ENCODE measurements at places on chromosomes 12 and 14.

DNA sequence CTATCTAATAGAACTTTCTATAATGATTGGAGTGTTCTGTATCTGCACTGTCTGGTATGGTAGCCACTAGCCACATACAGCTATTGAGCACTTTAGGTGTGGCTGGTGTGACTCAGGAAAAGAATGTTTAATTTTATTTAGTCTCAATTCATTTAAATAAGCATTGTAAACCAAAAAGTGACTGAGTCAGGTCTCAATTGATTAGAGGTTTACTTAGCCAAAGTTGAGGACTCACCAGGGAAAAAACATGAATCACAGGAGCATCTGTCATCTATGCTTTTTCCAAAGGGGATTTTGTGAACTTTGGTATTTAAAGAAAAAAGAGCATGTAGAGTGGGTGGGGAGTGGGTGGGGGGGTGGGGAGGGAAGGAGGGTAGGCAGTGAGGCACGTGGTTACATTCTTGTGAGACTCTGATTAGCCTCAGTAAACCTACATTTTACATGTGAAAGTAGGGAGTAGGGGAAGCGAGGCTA, 473.1 kb downstream of the ATP23 start:
- no peak for DNase-seq

GRCh38 chr14:69766984-69767368, at the start of gene SRSF5:
SRSF5 (plus strand) TSS chr14:69767142; CDS start chr14:69768157, 1,015 bp downstream.
- DNase-seq = peak; percentile 98

GRCh38 chr12:124856132-124856841, 7.4 kb downstream of the SCARB1 start:
- no peak for DNase-seq

DNA sequence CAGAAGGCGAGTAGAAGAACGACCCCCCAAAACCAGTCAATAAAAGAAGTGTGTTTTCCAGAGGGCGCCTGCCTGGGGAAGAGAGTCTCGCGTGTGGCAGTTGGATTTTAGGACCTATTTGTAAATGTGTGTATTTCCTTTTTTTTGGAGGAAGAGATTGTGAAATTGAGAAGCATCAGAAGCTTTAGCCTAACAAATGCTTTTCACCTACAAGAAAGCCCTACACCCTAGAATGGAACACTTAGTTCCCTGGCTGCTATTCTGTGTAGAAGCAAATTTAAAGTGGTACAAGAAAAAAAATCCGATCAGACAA, 1.3 kb downstream of the RCOR1 start:
- DNase-seq = no peak

DNA sequence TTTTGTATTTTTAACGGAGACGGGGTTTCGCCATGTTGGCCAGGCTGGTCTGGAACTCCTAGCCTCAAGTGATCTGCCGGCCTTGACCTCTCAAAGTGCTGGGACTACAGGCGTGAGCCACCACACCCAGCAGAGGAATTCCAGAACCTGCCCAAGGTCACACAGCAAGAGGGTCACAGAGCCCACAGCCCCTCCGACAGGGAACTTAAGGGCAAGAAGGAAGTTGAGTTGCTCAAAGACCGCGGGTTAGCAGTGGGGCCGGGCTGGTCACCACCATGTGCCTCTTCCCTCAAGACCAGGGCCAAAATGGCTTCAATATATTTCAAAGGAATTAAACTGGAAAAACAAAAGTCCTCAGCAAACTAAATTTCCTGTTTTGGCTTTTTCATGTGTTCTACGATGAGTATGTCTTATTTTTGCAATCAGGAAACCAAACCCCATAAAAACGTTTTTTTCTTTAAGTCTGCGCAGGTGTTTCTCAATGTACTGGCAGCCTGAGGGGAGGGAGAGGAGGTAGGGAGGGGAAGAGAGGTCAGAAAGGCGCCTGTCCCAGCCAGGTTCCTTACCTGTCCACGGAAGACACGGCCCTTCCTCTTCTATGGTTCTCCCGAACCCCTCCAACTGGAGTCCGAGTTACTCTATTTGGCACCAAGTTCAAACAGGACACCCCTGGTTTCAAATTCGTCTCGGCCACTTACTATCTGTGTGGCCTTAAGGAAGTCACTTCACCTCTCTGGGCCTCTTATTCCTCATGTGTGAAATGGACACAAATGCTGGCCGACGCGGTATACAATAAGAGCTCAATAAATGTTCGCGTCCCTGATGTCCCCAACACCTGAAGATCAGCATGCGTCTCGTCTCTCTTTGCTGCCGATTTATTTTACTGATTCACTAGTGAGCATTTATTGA, 778 bp downstream of the SLC8B1 start:
- no peak for DNase-seq

- DNase-seq = no peak
Measured at GRCh38 chr14:62665286-62665685, 380.0 kb downstream of the KCNH5 start.

DNA sequence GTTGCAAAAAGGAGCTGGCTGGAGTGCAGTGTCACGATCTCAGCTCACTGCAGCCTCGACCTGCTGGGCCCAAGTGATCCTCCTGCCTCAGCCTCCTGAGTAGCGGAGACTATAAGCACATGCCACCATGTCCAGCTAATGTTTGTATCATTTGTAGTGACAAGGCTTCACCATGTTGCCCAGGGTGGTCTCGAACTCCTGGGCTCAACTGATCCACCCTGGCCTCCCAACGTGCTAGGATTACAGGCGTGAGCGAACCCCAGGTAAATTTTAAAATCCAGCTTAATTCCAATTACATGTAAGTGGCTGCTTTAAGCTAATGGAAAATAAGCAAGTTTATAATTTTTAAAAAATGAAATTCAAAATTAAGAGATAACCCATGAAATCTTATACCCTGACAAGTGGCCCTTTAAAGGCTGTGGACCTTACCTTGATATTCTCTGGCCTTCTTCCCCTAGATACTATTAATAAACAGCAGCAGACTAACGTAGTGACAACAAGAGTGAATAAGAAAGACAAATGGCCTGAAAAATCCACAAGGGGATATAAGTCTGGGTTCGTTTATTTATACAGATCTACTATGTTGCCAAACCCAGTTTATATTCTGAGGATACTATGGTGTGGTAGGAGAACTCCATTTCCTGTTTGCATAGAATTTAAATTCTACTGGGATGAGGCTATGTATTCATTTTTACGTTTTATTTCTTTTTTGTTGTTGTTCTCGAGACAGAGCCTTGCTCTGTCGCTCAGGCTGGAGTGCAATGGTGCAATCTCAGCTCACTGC, 25.6 kb upstream of the SLC2A3 start:
- no peak for DNase-seq

- no peak for DNase-seq
Measured at GRCh38 chr14:56895154-56895553, 84.9 kb upstream of the OTX2 start.

- DNase-seq = no peak
Measured at GRCh38 chr12:5066251-5066650, 22.6 kb downstream of the KCNA5 start.

- no peak for DNase-seq
Measured at GRCh38 chr14:71094722-71095121, 187.5 kb downstream of the PCNX1 start.

DNA sequence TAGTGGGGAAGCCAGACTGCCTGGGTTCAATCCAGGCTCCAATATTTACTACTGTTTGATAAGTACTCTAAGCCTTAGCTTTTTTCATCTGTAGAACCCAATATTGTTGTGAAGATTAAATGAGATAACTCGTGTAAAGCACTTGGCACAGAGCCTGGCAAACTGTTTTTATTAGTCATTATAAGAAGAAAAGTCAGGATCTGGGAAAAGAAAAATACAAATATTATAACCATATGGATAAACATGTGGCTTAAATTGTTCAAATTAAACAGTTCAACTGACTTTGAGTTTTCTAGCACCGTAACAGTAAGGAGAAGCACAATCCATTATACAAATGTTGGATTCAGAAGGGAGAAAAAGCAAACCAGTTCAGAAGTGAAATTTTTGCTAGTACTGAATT, 22.0 kb upstream of the CDK17 start:
- no peak for DNase-seq

GRCh38 chr12:91813701-91814100, 331.9 kb downstream of the BTG1 start:
- DNase-seq = no peak

DNA sequence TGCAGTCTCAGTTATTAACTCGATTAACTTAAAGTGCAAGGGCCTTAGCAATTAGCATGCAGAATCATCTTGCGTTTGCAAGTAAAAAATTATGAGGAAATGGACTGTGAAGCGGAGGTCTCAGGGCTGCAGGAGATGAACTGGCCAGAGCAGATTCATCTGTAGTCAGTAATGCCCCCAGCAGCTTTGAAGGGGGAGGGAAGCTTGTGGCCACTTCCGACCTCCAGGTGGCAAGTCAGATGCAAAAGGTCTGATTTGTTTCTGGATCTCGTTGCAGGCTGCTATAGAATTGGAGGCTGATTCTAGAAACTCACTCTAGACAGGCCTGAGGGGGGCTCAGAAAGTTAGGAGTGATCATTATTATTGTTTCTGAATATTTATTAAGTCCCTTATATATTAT, 107.4 kb upstream of the RGS6 start:
- DNase-seq = no peak

DNA sequence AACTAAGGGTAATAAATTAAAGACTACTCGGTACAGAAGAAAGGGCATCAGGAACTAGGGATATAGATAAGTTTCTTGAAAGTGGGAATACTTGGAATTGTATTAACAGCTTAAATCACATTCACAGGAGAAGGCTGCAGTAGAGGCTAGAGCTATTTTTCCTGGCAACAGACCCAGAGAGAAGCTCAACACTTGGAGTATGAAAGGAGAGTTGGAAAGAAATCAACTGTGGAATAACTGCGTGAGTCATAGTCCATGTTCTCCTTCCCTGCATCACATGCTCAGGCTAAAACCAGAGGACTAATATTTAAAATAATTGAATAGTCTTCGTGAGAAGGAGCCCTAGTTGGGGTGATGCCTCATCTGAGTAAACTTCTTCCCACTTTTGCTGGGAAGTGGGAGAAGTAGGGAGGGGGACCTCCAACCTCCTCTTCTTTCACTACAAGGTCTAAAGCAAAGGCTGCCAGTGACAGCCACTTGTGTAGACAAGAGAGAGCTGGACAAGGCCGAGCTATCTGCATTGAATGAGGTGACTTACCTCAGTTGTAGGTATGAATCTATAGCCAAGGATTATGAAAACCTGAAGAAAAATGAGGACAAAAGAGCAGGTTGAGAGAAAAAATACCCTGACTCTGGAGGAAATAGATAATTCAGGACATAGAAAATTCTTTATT, 32.7 kb downstream of the DYRK2 start:
- no peak for DNase-seq

- DNase-seq = no peak
Measured at GRCh38 chr14:67690011-67690410, 5.6 kb downstream of the RDH11 start.

DNA sequence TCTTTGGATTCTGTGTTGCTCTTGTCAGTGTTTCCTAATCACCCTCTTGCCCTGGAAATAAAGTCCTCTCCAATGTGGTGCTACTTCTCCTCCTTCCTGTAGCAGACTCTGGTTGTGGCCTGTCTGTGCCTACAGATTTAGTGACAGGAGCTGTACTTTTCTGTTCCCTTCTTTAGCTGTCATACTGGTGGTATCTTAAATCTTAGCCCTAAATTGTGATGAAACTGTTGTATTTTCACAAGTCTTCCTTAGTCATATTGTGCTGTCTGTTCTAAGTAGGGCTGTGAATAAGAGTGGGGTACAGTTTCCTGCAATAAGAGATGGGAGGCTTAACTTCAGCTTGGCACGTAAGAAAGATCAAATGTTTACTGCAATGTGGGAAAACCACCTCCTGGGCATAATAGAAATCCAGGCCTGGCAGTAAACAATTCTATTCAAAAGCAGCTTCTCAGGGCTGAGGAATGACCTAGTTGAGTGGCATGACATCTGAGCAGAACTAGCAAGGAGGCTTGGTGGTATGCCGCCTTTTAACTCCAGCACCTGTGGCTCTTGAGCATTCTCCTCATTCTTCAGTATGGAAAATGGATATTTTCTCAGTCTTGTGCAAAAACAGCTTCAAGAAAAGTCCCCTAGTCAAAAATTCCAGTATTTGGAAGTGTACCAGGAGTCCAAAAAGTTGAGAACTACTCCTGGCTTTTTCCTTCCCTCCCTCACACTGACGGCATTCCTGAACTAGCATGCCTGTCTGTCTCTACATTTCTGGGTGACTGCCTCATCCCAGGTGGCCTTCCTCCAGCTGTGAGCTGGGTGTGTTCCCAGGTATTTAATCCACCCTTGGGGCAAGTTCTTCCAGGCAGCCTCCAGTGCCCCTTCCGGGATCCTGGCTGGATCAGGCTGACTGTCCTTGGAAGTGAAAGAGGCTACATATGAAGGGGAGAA, 19.5 kb downstream of the ANO6 start:
- no peak for DNase-seq

DNA sequence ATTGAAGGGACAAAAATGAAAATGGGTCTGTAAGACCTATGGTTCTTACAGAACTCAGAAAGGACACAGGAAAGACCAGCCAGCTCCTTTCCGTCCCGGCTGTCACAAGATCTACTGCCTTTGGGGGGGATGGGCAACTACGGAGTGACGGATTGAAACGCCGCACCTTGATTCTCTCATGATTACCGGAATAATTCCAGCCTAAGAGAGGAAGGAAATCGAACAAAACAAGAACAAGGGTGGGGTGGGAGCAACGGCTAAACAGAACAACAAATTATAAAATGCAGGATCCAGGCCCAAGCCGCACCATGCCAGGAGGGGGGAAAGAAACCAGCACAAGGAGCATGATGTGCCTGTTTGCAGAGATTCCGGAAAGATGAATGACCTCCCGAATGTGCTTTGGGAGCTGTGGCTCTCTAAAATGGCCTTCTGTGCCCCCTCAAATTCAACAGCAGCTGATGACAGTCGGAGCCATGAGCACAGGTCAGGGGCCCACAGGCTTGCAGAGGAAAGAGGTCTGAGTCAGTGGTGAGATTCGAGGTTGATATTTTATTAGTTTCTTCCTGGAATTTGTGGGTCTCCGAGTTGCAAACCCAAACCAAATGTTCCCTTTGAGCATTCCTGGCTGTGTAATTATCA, 72.1 kb downstream of the SPRING1 start:
- DNase-seq = no peak

GRCh38 chr12:125351788-125352187, 286.6 kb downstream of the AACS start:
- no peak for DNase-seq

- DNase-seq = no peak
Measured at GRCh38 chr14:95330591-95331370, 11.1 kb upstream of the CLMN start.

- DNase-seq = no peak
Measured at GRCh38 chr12:93341409-93342049, 36.2 kb upstream of the NUDT4 start.

DNA sequence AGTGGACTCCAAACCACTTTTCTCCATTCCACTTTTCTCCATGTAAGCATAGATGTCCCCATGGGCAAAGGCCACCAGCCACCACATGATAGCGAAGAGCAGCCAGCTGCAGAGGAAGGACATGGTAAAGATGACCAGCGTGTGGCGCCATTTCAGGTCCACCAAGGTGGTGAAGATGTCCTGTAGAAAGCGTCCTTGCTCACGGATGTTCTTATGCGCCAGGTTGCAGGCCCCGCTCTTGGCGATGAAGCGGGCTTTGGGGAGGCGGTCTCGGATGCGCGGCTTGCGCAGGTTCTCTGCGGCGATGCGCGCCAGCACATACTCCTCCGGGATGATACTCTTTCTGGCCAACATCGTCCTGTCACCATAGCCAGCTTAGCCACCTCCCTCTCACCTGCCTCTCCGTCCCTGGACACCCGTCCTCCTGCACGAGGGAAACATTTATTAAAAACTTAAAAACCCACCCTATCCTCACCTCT, 1.2 kb downstream of the KCNJ8 start:
- peak; percentile 93 for DNase-seq

- DNase-seq = no peak
Measured at GRCh38 chr12:64390275-64390851, at the start of gene C12orf56. C12orf56 (minus strand) TSS chr12:64390758; CDS start chr12:64390565, 193 bp downstream.

Measured in left lobe of liver (tissue), 2 donors.